CD4-positive, alpha-beta T cell (primary cell): ENCODE measurements at places on chromosomes 1 and 21.
A peak's percentile ranks its signal among the peaks of the same experiment; 100 is the strongest.

DNA sequence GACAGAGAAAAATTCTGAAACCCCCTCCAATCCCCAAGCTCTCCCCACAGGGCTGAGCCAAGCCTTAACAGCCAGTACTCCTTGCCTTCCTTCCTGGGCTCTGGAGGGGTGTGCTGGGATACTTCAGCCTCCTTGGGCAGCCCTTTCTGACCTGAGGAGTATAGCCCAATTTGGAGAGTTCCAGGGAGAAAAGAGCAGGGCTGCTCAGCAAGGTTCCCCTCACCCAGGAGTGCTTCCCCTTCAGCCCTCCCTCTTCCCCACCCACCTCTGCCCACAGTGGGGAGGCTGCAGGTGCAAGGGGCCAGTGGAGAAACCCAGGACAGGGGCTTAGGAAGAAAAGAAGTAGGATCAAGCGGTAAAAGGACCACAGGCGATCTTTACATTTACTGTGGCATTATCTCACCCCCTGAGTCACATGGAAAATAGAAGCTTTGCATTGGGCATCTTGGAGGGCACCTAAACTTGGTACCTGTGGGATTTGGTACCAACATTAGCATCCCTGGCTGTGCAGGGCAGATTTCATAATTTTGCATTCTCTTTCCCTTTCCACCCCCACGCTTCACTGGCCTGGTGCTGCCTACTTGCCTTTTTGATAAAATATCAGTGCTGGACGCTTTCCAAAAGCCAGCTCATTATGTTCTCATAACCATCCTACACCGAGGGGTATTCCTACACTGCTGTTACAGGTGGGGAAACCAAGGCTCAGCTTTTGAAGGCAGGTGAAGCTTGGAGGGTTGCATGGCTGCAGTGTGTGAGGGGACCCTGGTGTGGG is 2.8 kb upstream of the ADORA1 start:
- DNase-seq = no peak

DNA sequence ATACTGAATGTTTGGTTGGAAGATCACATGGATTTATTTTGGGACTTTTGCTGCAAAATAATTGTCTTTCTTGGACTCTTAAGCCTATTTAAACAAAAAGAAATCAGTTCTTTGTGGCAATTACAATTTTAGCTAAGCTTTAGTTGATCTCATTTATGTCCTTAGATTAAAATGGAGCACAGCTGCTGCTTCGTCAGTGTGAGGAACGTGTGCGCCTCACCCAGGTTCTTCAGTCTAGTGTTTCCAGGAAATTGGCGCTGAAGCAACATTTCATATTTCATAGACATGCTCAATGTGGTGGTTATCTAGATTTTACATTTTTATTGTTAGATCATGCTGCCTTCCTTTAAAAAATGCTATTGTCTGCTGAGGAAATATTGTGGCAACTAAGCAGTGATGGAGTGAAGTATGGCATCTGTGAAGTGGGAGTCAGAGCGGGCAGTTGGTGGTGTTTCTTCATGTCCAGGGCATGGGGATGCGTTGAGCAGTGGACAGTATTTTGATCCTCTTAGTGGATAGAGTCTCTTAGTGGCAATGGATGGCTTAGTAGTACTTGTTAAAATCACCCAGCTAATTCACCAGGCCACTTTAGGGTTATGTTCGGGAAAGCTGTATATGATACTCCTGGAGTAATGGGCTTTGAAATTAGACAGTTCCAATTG is 5.6 kb downstream of the DDI2 start:
- no peak for DNase-seq

- DNase-seq = no peak
Observed at GRCh38 chr1:94247138-94248094, 10.0 kb upstream of the ARHGAP29 start.

DNA sequence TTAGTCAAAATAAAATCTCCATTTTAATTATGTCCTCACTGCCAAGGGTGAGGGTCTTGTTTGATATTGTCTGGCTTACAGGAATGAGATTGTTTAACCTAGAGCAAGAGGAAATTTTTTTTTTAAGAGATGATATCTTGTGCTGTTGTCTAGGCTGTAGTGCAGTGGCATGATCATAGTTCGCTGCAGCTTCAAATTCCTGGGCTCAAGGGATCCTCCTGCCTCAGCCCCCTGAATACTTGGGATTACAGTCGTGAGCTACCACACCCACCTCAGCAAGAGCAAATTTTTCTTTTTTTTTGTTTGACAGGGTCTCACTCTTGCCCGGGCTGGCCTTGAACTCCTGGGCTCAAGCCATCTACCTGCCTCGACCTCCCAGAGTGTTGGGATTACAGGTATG is 84.6 kb downstream of the DISP1 start:
- no peak for DNase-seq

DNA sequence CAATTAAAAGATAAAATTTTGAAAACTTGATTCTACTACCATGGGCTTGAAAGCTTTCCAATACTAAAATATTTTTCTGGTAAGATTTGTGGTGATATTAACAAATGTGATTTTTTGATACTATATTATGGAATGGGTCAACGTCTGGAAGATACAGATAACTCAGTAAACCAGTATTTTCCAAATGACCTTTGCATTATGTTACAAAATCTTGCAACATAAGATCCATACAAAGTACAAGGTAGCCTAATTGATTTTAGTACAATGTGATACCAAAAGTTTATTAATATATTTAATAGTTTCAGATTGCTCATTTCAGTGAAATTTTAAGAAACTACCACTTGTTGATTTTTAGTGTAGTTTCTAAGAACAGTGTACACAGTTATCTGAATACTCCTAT is 236.2 kb downstream of the KIF26B start:
- no peak for DNase-seq

DNA sequence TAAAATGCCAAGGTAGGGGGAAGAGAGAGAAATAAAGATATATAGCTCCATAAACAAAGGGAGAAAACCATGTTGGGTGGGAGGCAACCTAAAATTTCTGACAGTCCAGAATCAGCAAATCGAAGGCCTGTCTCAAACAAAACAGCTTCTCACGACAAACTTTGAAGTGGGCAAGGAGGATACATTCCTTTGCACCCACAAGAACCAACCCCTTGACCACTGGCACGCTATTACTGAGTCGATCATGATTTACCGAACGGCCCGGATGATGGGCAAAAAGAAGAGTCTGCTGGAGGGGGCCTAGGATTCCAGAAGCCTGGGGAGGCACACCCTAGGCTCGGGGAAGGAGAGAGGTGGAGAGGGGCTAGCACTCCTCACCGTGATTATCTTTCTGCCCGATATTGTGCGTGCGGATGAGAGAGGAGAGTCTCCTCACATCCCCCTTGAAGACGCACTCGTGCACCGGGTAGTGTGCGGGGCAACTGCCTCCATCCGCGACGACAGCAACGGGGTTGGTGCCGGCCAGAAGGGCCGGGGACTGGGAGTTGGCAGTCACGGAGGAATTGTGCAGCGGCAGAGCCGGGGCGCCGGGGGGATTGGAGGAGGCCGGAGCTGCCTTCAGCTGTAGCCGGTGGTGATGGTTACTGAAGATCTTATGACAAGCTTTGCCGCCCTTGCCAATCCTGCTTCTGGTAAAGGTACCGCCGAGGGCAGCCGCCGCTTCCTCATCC is 756 bp downstream of the ANKRD13C start:
- DNase-seq = peak; percentile 27

- no peak for DNase-seq
Observed at GRCh38 chr1:76352741-76353435, 278.3 kb downstream of the ST6GALNAC3 start.

DNA sequence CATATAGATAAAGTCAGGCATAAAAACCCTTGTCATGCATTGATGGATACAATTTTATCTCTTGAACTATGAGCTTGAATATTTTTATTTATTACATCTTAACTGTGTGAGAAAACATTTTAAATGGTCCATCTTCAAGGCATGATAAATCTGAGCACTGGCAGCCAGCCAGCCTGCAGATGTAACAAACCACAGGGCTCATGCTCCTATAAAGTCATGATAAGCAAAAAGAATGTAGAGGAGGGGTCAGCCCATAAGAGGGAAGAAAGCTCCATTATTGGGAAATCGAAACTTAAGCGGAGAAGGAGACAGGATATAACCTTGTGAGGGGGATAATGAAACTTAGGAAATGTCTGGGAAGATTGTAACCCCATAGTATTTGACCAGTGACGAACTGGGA is 839.0 kb downstream of the LRRIQ3 start:
- DNase-seq = no peak

DNA sequence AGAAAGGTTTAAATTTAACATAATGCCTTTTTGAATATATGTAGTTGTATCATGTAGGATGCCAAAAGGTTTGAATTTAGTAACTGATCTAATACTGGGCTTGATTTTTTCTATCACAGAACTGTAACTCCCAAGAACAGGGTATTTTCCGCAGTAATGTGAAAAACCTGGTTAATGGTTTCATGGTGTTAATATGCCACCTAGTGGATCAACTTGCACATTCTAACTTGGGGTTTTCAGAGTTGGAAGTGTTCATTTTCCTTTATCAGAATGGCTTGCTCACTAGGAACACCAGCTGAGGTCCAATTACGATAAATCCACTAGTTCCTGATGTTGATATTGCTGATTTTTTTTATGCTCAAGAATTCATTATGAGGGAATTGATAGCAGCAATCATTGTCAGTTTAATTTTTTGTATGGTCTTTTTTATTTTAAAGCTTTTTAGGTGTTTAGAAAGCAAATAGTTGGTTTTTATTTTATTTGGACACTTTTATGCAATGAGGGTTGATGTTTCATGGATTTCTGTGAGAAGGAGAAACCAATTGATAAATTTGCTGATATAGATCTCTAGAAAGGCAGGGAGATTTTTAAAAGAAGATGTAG is 157.2 kb downstream of the PLA2G4A start:
- DNase-seq = peak; percentile 55
